Activated naive CD4-positive, alpha-beta T cell treated with anti-CD3 and anti-CD28 coated beads, Interleukin-2, amount 10 ng/mL, durations not matched to agents 7 days and 5 days (primary cell): ENCODE measurements at places on chromosomes 7 and 10.

DNA sequence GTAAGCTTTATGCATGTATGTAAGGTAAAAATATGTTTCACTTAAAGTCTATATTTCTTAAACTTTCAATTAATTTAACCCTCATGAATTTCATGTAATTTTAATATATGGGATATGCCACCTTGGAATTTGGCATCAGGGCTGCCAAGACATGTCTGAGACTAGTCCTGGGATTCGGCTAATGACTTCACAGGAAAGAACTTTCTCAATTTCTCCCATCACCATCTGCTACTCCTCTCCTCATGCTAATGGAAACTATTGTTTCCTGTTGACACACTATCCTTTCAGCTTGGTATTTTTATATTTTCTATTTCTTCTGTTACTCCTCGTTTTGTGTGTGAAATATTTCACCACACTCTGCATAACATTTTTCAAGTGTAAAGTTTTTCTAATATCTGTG, 205.9 kb downstream of the ARL4A start:
- no peak for DNase-seq

DNA sequence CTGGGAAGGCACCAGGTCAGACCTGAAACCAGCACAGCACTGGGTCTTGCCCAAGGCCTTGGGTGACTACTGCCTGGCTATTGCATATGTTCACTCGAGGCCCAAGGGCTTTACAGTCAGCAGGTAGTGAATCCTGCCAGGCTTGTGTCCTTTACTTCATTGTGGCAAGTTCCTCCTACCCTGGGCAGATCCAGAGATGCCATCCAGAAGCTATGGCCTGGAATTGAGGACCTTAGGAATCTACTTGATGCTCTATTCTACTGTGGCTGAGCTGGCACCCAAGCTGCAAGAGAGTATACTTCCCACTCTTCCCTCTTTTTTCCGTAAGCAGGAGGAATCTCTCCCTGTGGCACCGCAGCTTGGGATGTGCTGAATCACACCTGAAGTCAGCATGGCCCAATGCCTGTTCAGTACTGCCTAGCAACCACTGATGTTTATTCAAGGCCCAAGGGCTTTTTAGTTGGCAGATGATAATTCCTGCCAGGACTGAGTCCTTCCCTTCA, 246.7 kb upstream of the CTBP2 start:
- no peak for DNase-seq

GRCh38 chr10:97132273-97132672, 53.5 kb downstream of the SLIT1 start:
- DNase-seq, result no peak

- no peak for DNase-seq
Measured at GRCh38 chr7:79034730-79035129, 418.7 kb downstream of the MAGI2 start.

DNA sequence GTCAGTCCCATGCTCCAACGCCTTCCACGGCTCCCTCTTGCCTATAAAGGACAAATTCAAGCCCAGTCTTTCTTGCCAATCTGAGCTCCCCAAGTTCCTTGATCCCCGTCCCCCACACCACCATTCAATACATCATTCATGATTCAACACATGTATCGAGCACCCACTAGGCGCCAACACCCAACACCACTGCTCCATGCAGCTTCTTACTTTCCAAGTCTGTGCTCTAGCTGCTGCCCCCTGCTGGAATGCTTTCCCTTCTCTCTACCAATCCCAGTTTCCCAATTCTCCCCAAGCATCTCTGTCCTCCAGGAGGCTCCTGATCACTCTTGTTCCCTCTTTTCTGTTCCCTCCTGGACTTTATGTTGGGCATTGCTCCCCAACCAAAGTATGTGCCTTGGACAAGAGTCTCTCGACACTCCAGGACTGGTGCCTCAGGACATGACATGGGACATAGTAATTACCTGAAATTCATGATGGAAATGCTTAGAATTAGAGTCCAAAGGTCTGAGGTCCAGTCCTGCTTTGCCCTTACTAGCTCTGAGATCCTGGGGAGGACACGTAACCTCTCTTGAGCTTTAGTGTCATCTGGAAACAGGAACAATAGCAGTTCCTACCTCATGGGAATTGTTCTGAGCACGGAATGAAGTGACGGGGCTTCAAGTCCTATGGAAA, 172.7 kb downstream of the NEURL1 start:
- DNase-seq, result peak; percentile 32

DNA sequence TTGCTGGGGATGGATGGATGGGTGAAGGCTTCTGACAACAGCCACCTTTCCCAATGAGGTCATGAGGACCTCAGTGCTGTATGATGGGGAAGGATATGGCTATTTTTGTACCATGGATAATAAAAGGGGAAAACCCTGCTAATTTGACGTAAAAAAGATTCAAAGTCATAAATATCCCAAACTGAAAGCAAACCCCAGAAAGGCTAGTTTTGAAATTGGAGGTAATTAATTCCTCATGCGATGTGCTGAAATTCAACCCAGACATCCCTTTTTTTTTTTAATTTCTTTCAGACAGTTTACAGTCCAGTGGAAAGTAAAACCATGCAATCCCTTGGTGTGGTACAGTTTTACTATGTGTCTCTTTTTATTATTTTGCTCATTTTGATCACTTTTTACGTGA, 254.5 kb upstream of the BMPER start:
- DNase-seq, result no peak

GRCh38 chr7:29319719-29320521, 125.3 kb downstream of the CHN2 start:
- no peak for DNase-seq

- no peak for DNase-seq
Measured at GRCh38 chr7:89775459-89775858, 378.8 kb upstream of the STEAP1 start.

GRCh38 chr10:43960981-43961380, 312.3 kb upstream of the ZNF32 start:
- DNase-seq, result no peak
